ENCODE measurements at places on chromosomes 2 and 18. TPM values are rescaled to one million over a fixed set of nuclear protein-coding genes. Genes with fewer than 3 reads are reported as not detected.

The IL1R1 gene
- 1.7 TPM for total RNA-seq

The ANKRD30B gene
- total RNA-seq, result not detected

The CNPPD1 gene
- total RNA-seq, result 62.6 TPM

The AQP12B gene
- not detected for total RNA-seq

The ACKR3 gene
- 0.58 TPM for total RNA-seq

The IL37 gene
- total RNA-seq, result not detected

The STARD6 gene
- total RNA-seq, result not detected

The ALPI gene
- not detected for total RNA-seq

The CRYGC gene
- not detected for total RNA-seq

The ABCA12 gene
- total RNA-seq, result not detected

The LAMA1 gene
- total RNA-seq, result not detected

DNA sequence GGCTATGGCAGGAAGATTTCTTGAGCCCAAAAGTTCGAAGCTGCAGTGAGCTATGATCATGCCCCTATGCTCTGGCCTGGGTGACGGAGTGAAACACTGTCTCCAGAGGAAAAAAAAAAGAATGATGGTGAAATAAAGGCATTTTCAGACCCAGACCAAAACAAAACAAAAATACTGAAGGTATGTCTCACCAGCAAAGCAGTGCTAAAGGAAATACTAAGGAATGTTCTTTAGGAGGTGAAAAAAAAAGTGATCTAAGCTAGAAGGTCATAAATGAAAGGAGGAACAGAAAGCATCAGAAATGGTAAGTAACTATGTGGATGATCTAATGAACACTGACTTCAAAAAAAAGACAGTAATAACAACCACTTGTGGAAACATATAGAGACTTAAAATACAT is 18.7 kb downstream of the SS18 start:
- DNase-seq, result no peak

DNA sequence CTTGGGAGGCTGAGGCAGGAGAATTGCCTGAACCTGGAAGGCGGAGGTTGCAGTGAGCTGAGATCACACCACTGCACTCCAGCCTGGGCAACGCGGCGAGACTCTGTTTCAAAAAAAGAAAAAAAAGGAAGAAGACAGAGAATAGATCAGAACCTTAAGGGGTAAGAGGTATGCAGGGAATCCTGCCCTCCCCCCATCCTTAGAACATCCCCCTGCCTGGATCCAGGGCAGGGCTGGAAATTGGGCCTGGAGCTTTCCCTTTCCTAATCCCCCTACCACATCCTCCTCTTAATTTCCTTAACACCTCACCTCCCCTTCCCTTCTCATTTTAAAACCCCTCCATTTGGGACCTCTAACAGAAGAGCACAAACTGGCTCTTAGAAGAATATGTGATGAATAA is 56.5 kb downstream of the RNU4ATAC start:
- DNase-seq, result no peak

GRCh38 chr2:156649596-156649995 is 213.4 kb downstream of the GPD2 start:
- DNase-seq, result no peak

DNA sequence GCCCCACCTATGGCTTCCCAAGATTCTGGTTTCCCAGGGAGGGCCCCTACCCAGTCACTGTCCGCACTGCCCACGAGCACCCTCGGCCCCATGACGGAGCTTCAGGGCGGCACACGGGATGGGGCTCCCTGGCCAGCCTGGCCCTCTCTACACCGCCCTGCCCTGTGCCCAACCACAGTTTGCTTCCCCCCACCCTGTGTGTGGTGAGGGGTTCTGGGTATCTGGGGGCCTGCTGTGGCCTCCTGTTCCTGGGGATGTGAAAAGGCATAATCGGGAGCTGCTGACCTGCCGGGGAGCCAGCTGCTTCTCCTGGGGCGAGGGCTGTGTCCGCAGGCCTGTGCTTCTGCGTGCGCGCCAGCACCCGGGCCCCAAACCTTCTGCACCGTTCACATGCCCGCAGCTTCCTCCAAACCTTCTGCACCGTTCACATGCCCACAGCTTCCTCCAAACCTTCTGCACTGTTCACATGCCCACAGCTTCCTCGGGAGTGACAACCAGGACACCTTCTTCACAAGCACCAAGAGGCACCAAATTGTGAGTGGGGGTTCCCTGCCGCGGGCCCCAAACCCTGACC is 12.4 kb downstream of the ANO7 start:
- no peak for DNase-seq

DNA sequence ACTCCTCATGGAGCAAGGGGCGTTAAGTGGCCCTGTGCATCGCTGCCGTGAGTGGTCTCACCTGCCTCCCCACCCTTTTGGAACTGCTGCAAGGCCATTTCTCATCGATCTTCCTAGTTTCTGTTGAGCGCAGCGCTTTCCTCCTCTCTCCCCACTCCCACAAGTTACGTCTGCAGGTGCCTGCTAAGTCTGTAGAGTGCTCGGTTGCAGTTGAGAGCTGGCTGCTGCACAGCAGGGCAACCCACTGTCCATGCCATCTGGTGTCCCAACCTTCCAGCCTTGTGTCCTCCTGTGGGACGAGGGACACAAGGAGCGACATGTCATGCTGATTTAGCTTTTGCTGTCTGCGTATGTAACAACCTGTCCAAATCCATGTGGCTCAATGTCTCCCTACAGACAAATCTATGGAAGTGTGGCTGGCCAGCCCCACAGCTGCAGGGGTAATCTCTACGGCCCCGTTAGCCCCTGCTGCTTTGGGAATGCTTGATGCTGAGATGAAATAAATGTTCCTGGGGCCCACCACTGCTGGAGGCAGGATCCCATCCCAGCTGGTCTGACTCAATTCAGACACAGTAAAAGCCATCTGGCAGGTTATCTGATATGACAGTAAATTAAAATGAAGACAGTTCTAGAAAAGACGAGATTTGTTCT is 68.1 kb upstream of the TCF7L1 start:
- no peak for DNase-seq

DNA sequence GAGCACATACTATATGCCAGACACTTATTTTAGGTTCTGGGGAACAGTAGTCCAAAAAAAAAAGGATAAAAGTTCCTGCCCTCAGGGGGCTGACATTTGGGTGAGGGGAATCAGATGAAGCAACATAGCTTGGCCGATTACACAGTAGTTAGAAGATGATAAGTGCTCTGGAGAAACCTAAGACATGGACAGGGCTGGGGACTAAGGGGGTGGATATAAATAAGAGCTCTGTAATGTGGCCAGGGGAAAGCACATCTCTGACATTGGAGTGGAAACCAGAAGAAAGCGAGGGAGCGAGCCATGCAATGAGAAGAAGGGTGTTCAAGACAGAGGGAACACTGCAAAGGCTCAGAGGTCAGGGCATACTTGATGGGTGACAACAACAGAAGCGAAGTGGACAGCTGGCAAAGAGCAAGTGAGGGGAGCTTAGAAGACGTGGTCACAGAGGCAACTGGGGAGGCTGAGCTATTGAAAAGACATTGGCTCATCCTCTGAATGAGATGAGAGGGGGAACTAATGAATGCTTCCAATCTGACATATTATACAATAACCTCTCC is 11.4 kb downstream of the TMEM182 start:
- DNase-seq, result no peak

- peak; percentile 2 for DNase-seq
Observed at GRCh38 chr2:150409196-150409595, 78.3 kb downstream of the RND3 start.

GRCh38 chr2:75523313-75524275 is 37.1 kb downstream of the EVA1A start:
- DNase-seq, result no peak

- no peak for DNase-seq
Observed at GRCh38 chr2:29343830-29344229, 228.6 kb downstream of the CLIP4 start.

- no peak for DNase-seq
Observed at GRCh38 chr2:25310965-25311864, 30.5 kb downstream of the DNMT3A start.

GRCh38 chr2:198913394-198914152 is 544.2 kb downstream of the SATB2 start:
- DNase-seq, result no peak

DNA sequence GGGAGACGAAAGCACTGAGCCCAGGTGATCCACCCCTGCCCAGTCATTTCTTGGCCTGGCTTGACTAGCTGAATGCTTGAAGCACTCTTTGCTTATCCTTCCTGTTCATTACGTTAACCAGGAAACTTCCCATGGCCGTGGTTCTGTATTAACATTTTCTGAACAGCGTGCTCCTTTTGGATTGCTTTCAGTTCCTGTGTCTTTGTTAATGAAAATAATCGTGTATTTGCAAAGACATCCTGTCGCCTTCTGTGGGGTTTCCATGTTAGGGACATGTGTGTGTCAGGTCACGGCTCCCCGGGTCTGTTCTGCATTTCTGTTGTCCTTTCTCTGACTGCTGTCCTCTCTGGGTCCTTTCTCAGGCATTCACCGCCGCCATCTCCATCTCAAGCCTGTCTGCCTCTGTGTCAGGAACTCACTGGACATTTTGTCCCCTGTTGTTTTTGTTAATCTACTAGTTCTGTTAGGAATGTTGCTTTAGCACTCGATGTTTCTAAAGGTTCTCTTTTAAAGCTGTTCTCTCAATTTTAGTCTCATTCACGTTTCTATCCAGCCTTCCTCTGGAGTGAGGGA is 434.1 kb upstream of the HS6ST1 start:
- DNase-seq, result no peak
